HFF-Myc (cell line): ENCODE measurements at places on chromosomes 11 and 22.

DNA sequence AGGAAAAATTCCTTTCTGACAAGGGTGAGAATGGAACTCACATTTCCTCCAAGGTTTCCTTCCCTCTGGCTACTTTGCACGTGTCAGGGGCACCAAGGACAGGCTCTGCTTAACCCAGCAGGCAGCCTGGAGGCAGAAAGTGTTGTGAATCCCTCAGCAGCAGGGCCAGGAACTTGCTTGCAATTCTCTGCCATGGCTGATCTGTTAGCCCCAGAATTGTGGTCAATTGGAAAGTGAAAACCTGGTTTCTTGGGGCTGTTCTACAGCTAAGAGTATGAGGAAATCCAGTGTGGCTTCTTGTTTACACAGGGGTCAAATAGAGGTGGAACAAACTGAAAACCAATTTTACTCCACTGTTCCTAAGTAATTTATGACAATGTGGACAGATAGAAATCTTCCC, 38.3 kb upstream of the CEP295 start:
- DNase-seq = no peak

- peak; percentile 75 for DNase-seq
These were observed 4.7 kb downstream of the FEN1 start for GRCh38 chr11:61797263-61797944.

DNA sequence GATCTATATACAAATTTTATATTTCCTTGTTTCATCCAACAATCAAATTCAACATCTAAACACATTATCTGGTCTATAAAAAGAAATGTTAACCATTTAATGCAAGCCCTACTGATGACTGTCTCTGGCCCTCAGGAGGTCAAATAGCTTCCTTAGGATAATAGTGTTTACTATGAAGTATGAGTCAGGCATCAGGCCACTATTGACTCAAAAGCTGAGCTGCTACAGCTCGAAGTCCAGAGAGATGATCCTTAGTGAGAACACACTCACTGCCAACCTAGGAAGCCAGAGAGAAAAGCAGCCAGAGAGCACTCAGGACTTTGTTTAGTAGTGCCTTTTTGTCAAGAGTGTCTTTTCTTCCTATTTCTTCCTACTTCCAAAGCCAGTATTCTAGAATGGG, 171.8 kb downstream of the SOX6 start:
- peak; percentile 21 for DNase-seq

DNA sequence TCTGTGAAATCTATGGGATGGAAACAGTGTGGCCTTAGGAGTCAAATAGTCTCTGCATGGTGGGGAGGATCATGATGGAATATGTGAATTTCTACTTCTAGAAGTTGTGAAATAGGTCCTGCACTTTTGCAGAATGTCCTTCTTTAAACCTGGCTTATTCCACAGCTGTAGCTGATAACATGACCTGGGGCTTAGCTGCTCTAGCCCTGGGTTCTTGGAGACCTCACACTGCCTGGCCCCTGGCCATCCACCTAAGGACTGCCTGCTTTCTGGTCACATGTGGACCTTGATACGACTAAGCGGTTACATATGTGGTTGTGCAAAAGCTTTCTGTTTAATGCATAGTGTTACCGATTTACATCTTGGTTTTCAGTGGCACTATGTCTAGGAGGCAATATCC, 88.2 kb downstream of the SWAP70 start:
- DNase-seq = peak; percentile 35

DNA sequence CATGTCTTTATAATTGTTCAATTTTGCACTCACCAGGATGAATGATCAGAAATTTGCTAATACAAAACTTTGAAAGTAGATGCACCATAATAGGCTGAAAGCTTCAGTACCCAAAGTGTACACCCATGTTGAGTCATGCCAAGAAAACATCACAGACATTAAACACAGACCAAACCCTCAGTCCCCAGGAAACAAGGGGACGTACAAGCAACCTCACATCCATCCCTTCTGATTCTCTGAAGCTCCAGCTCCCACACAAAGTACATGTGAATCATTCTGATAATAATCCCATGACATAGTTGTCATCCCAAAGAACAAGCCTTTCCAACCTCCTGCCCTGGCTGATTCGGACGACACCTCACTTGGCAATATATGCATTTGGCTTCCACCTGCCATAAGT, 183.8 kb downstream of the SNX19 start:
- DNase-seq = no peak

GRCh38 chr11:61885166-61885778, 6.1 kb downstream of the FADS3 start:
- DNase-seq = no peak

GRCh38 chr11:76666408-76666807, 4.1 kb downstream of the LRRC32 start:
- no peak for DNase-seq

GRCh38 chr11:45054956-45055355, 91.5 kb upstream of the PRDM11 start:
- no peak for DNase-seq

GRCh38 chr22:24806663-24807001, 621 bp downstream of the SGSM1 start:
- DNase-seq = no peak

DNA sequence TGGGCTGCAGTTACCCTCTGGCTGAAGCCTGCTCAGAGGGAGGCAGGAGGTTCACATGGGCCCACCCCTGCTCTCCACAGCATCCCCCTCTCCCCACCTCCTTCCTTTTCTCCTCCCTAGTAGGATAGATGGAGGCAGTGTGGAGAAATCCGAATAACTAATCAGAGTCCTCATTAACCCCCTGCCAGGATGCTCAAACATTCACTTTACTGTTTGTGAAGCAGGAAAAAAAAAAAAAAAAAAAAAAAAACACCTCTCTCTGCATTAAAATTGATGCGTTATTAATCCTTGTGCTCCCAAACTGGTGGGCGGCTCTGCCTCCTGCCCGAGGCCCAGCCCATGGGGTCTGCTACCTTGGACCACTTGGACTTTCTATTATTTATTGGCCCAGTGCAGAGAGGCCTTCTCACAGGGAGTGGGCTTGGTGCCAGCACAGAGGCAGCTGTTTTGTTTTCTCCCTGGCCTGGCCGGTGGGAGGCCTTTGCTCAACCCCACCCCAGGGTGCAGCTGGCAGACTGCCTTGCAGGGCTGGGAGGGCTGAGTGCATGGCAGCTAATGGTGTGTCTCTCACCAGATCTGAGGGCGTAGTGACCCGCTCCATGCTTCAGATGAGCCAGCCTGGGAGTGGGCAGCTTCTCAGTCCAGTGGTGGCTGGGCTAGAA, 150.7 kb downstream of the PKNOX2 start:
- no peak for DNase-seq

DNA sequence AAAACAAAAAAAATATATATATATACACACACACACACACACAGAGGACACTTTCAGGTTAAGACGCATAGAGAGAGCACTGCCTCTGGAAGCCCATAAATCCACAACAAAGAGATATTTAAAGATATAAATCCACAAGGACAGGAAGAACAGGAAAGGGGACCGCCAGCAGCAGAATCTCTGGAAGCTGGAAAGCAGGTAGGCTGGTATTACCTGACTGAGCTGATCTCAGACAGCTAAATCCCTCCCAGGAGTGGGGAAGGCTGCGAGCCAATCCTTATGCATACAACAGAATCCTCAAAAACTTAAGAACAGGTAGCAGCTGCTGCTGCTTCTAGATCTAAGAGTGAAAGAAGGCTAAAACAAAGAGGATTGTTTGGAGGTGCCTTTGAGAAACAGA, 1.8 kb upstream of the MCAT start:
- no peak for DNase-seq

- no peak for DNase-seq
These were observed 265.3 kb downstream of the TBC1D22A start for GRCh38 chr22:47027766-47028165.

DNA sequence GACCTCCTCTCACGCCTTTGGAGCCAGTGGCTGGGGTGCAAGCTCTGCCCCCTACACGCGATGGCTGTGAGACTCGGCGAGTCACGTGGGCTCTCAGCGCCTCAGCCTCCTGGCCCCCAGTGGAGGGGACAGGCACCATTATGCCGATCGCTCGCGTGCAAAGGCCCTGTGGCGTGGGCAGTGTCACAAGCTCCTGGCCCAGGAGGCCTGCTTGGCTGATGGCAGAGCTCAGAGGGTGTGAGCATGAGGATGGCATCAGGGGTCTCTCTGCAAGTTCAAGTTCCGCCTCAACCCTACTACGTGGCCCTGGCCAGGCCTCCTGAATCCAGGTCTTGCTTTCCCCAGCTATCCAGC, 90.8 kb upstream of the KCNQ1OT1 start:
- DNase-seq = no peak

GRCh38 chr11:75884321-75884720, 69.3 kb downstream of the UVRAG start:
- DNase-seq = no peak

DNA sequence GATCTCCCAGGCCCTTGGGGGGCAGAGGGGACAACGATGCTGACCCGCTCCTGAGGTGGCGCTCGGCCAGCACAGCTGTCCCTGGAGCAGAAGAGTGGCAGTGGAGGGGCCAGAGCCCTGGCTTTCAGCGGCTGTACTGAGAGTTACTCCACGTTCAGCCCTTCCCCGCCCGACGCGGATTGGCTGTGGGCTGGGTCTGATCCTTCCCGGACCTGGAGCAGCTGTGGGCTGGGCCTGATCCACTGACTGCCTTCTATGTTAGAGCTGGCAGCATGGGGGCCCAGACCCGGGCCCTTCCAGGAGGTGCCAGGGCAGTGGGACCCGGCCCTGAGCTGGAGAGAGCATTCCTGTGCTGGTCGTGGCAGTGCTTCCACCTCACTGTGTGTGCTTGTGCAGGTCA, 27.8 kb downstream of the YWHAH start:
- no peak for DNase-seq

DNA sequence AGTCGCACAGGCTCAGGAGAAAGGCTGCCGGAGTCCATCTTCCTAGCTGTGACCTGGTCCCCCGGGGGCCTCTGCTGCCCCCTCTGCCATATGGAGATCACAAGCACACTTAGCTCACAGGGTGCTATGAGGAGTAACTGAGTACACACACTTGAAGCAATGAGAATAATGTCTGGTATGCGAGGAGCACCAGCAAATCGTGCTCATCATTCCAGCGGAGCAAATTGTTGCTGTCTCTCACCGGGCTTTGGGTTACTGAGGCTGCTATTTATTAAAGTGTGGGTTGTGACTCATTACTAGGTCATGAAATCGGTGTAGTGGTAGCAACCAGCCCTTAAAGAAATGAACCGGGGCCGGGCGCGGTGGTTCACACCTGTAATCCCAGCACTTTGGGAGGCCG, 48.1 kb upstream of the EIF3D start:
- peak; percentile 70 for DNase-seq

DNA sequence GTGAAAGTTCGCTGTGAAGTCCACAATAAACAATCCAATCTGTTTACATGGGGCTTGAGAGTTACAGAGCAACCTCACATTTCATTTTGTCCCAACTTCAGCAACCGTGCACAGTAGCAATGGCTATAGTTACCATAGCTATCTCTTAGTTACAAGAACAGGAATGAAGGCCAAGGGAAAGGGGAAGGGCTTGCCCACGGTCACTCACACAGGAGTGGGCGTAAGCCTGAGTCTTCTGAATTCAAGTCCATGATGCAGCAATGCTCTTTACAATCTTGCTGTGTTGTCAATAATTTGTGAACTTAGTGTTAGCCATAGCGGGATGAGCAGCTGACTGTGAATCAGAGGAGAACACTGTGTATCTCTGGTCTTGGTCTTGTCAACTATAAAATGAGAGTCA, 102.9 kb downstream of the ADAMTS15 start:
- DNase-seq = no peak

DNA sequence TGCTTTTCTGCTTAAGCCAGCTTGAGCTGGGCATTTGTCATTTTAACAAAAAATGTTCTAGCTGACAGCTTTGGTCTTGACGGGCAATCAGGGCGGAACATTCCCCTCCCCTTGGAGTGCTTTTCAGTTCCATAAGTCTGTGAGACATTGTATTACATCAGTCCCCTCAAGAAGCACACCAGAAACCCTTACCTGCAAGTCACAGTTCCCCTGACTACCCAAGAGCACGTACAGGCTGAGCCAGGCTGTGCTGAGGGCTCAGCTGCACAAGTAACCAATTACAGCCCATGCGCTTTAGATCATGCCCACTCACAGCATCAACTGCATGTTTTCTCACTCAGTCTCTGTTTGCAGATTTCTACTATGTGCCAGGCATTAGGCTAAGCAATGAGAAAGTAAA, 19.1 kb downstream of the HIRA start:
- no peak for DNase-seq

- DNase-seq = peak; percentile 42
These were observed 136.2 kb downstream of the OSBP2 start for GRCh38 chr22:30830907-30831306.

- DNase-seq = no peak
These were observed 118.3 kb downstream of the CD44 start for GRCh38 chr11:35257281-35257680.

DNA sequence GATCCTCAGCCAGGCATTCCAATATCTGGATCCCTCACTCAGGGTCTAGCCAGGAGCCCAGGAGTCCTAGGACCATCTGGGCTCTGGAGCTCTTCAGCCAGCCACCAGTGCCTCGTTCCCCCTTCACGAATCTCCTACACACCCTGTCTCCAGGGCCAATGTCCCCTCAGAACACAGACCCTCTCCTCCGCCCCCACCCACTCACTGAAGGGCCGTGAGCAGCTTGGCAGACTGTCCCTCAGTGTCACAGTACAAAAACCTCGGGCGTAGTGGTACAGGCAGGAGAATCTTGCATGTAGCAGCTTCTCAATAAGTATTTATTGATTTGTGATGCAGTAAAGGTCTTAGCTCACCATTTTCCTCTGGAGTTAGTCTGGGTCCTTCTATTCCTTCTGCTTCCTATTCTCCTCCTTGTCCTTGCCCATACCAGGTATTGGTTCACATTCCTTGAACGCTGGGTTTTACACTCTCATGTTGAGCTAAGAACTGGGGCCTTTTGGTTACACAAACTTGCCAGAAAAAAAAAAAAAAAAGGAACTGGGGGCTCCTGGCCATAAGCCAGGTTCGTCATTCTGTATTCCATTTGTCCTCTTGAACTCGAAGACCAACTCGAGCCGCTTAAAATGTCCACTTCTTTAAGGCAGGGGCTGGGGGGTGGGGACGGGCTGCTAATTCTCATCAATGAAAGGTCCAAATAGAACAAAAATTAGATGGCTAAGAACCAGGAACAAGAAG, 2.3 kb downstream of the CXCR5 start:
- no peak for DNase-seq

DNA sequence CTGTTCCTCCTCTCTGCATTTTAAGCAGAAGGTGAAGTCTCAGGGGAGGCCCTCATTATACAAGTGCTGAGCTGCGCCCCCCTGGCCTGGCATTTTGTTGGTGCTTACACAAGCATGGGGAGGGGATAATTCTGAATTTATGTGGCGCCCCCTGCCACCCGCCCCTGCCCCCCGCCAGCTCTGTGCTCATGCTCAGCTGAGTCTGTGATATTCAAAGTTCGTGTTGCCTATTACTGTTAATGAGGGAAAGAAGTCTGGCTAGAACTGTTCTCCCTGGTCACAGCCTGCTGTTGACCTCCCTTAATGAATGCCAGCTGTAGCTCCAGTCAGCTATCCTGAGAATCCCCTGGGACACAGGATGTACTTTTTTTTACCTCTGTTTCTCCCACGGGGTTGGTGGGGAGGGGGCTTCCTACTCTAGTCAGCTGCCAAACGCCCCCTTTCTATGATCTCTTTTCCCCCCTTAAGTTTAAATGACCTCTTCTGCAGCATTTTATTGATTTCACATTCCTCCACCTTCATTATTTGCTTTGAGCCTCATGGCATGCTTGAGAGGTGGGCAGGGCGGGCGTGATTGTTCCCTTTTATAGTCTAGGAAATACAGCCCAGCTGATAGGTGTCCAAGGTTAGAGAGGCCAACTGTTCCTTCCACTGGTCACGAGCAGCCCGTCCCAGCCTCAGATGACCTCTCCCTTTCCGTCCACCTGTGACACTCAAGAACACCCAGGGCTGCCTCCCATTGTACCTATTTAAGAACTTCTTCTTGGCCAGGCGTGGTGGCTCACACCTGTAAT, 12.2 kb downstream of the USP2 start:
- no peak for DNase-seq
